Naive thymus-derived CD4-positive, alpha-beta T cell (primary cell): ENCODE measurements at places on chromosomes 1 and 21.

GRCh38 chr1:201655243-201655642, 116.3 kb downstream of the NAV1 start:
- no peaks in the 10 kb centered on the region for H3K36me3 ChIP-seq
- H3K27me3 ChIP-seq: no peaks in the 10 kb centered on the region
- no peak overlapping the region for H3K27ac ChIP-seq
- no peak overlapping the region for H3K4me3 ChIP-seq

GRCh38 chr1:7687411-7687810, 83.7 kb upstream of the VAMP3 start:
- no peaks in the 10 kb centered on the region for H3K27me3 ChIP-seq
- no peaks in the 10 kb centered on the region for H3K36me3 ChIP-seq
- no peak for DNase-seq
- no peak overlapping the region for H3K27ac ChIP-seq

- H3K27ac ChIP-seq: no peak overlapping the region
- H3K4me1 ChIP-seq: no peaks in the 10 kb centered on the region
- no peaks in the 10 kb centered on the region for H3K27me3 ChIP-seq
- H3K36me3 ChIP-seq: no peaks in the 10 kb centered on the region
- no peak overlapping the region for H3K4me3 ChIP-seq
Observed at GRCh38 chr1:85085417-85085816, 37.1 kb upstream of the MCOLN3 start.

GRCh38 chr1:154960446-154961136, 991 bp downstream of the PYGO2 start:
- peaks cover 2% of the 10 kb centered on the region for H3K36me3 ChIP-seq
- H3K4me3 ChIP-seq: peak overlapping the region; percentile 54
- no peaks in the 10 kb centered on the region for H3K27me3 ChIP-seq
- DNase-seq: no peak
- H3K4me1 ChIP-seq: peaks cover 22% of the 10 kb centered on the region

DNA sequence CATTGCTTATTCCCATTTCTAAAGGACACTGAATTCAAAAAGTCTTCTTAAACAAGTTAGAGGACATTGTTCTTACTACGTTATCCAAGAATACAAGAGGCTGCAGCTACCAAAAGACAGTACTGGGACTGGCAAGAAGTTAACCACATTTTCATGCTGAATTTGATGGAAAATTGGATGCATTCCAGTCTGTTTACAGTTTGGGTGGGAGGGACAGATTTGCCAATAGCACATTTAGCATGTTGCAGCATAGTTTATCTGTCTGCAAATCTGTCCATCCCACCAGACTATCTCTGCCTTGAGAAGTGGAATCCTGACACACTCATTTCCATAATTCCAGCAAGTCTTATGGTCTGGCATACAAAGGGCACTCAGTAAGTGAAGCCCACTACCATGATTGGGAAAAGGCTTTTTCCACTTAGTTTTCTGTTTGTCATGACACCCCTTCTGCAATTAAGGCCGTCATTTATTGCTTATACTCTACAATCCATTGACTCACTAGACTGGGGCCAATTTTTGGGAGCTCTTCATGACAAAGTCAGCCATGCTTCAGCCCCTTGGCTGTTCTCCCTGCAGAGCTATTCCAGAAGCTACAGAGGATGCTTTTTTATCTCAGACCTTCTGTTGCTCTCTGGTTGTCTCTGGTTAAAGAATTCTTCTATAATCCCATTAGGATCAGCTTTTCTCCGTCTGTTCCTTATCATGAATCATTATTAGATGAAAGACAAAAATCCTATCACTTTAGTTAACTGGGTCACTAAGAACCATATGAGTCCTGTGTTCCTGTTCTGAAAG, 355.8 kb upstream of the PTBP2 start:
- no peaks in the 10 kb centered on the region for H3K27me3 ChIP-seq
- DNase-seq: no peak

GRCh38 chr1:19799230-19800075, at the start of gene TMCO4:
TMCO4 (minus strand) TSS chr1:19799916; CDS start chr1:19780758, 19,158 bp downstream.
- H3K4me3 ChIP-seq: peak within 1 kb of the TSS; percentile 66
- no peaks in the 10 kb centered on the region for H3K27me3 ChIP-seq
- H3K27ac ChIP-seq: peak within 1 kb of the TSS; percentile 66
- peaks cover 10% of the 10 kb centered on the region for H3K4me1 ChIP-seq
- H3K36me3 ChIP-seq: no peaks in the 10 kb centered on the region

DNA sequence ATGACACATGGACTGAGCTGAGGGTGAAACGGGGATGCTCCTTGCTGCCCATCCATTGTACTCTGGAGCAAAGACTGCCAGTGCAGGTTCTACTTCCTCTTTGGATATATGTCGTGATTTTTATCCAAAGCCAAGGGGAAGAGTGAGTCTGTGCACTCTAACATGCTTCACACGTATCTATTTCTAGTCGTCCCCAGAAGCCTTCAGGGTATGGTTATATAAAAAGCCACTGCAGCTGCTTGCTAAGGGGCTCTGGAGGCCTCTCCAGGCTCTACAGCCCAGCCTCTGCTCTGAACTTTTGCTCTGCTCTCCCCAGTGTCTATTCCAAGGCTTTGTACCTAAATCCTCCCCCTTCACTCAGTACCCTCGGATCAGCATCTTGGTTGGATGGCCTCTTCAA, 20.1 kb downstream of the PAFAH2 start:
- H3K4me1 ChIP-seq: no peaks in the 10 kb centered on the region
- peaks cover 11% of the 10 kb centered on the region for H3K36me3 ChIP-seq
- H3K27ac ChIP-seq: no peak overlapping the region
- H3K4me3 ChIP-seq: no peak overlapping the region
